ENCODE measurements at places on chromosomes 2 and 18.
A peak's percentile ranks its signal among the peaks of the same experiment; 100 is the strongest.

DNA sequence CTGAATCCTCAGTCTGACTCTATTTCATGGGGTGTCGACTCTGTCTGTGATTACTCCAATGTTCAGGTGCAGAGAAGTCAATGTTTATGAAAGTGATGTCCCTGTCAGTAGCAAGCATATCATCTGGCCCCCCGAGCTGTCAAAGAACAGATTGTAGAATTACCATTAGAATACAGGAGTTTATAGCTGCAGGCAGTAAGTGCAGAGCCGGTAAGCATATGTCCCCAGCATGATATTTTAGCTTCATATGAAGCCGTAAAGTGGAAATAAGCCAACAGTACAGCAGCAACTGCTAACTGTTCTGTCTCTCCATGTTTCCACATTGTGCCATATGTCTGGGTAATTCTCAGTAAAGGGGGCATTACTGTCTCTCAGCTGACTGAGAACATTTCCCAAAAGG lies 541.8 kb downstream of the SOX11 start:
- DNase-seq, result no peak

DNA sequence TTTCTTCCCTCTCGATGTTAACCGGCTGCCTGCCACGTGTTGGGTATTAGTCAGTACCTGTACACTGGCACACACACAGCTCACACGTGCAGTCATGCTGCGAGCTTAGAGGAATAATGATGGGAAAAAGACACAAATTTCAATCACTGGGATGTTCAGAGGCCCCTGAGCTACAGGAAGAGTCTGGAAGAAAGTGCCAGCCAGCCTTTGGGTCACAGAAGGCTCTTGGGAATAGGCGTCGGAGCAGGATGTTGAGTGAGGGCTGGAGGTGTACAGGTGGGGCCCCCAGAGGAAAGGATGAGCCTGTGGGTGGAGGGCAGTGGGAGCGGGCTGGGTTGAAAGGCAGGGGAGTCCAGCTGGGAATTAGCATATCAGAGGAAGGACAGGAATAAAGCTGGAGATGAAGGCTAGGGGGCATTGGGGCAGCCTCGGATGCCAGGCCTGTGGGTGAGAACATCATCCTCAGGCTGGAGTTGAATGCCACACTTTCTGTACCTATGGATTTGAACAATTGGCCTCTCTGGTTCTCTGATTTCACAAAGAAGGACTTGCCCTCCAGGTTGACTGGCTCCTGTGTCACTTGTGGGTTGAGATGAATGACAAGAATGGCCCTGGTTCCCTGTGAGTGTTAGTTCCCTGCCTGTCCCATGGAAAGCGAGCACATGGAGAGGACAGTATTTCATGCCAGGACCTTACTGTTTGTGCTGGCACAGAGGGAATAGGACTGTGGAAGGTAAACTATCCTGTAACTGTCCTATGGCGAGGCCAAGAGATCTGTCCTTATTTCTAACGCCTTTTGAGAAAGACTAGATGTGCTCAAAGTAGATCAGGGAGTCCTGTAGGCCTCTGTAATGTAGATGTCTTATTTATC lies 40.6 kb downstream of the GREB1 start:
- DNase-seq, result no peak

- DNase-seq, result no peak
These were observed 170.9 kb downstream of the CAPN13 start for GRCh38 chr2:30636311-30636710.

DNA sequence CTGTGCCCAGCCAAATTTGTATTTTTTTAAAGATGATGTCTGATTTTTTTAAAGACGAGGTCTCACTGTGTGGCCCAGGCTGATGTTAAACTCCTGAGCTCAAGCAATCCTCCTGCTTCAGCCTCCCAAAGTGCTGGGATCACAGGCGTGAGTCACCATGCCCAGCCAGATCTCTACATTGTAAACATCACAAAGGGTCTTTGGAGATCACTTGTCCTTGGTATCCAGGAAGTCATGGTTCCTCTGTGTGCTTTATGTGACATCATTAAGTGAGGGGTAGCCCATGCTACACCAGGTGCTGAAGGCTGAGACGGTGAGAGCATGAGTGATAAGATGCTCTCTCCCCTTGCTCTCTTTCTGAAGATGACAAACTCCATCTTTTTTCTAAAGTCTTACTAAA lies 7.0 kb upstream of the NUP35 start:
- DNase-seq, result no peak

DNA sequence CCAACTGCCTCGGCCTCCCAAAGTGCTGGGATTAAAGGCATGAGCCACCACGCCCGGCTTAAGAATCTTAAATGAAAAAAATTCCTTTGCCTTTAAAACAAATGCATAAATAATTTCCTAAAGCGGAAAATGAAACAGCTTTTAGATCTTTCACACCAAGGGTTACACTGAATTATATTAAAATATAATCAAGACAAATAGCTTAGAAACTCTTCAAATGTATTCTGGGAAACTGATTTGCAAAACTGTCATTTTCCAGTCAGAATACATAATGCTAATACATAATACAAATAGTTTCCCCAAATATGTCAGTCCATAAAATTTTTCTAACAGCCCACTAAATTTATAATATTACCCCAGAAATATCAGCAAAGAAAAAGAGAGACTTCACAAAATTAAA lies 68.3 kb upstream of the PGAP1 start:
- no peak for DNase-seq

DNA sequence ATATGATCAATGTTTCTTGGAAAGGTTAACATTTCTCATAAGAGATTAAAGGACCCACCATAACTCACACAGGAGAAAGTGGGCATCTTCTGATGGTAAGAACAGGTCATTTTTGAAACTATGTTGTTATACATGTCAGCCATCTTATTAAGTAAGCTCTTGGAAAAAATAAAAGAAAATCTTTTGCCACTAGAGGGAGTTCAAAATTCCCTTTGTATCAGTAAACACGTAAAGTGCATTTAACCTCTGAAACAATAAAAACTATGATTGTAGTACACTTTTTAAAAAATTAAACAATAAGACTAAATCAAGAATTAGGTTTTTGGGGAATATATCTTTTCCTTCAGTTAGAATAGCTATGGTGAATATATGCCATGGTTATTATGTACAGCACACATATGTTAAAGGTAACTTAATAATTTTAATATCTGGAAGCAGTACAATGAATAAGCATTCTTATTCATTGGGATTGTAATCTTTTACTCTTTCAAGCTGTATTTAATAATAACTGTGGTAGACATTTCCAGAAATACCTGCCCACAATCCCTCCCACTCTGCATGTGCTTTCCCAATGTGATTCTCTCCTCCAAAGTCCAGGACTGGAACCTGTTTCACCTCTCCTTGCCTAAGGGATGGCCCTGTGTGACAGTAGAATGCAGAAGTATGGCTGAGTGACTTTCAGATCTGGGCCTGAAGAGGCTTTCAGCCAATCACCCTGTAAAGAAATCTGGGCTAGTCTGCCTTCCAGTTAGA lies 64.2 kb downstream of the RBMS1 start:
- no peak for DNase-seq

GRCh38 chr2:67878743-67879142 lies 184.1 kb downstream of the C1D start:
- no peak for DNase-seq

DNA sequence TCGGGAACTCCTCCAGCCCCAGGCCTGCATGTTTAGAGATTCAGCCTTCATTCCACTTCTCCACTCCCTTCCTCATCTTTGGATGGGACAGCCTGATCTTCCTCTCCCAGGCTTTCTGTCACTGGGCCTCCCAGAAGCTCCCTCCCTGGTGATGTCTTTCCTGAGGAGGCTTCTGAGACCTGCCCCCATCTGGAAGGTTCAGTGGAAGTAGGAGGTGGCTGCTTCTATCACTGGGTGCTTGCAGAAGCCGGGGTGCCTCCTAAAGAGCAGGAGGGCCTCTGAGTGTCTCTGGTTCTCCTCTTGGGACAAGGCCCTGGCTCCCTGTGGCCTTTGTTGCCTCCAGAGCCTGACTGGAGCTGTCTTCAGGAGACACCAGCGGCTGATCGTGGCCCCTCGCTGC lies 108.7 kb downstream of the CELF4 start:
- DNase-seq, result no peak

DNA sequence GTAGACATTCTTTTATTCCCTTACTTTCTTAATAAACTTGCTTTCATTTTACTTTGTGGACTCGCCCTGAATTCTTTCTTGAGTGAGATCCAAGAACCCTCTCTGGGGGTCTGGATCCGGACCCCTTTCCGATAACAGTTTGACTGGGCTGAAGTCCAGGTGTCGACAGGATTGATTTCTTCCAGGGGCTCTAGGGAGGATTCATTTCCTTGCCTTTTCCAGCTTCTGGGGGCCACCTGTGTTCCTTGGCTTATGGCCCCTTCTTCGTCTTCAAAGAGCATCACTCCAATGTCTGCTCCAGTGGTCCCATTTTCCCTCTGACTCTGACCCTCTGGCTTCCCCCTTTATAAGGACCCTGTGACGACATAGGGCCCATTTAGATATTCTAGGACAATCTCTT lies 67.5 kb downstream of the COPS8 start:
- no peak for DNase-seq

DNA sequence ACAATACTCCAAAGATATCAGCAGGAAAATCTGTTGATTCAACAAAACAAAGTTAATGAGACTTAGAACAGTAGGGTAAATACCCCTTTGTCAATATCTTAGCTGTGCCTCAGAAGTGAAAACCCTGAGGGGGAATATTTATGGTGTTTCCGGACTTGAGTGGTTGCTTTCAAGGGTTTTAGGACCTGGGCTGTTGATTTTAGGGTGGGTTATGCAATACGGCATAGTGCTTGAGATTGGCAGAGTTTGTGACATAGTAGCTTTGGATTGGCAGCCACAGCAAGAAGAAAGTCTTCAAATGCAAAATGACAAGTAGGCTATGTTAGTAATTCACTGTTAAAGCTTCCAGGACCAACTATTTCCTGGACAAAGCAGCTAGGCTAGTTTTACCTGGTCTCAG lies 826.3 kb upstream of the CDH2 start:
- no peak for DNase-seq

GRCh38 chr18:70469916-70470315 lies 181.1 kb downstream of the SOCS6 start:
- DNase-seq, result no peak

DNA sequence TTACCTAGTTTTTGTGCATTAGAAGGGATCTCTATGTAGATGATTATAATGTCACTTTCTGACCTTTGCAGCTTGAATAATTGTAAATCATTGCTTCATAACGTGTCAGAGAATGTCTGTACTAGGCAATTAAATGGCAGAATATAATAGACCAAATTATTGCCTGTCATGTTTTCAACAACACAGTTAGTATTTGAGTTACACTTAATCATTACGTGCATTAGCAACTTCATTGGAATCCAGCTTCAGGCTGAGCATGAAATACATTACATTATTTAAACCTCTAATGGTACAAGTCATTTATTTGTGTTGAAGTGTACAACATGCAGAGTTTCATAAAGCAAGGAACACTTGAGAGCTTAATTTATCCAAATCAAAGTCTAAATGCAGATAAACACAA lies 48.0 kb downstream of the ZNF407 start:
- DNase-seq, result no peak

GRCh38 chr2:64865073-64865830 lies 123.9 kb upstream of the SLC1A4 start:
- peak; percentile 54 for DNase-seq

DNA sequence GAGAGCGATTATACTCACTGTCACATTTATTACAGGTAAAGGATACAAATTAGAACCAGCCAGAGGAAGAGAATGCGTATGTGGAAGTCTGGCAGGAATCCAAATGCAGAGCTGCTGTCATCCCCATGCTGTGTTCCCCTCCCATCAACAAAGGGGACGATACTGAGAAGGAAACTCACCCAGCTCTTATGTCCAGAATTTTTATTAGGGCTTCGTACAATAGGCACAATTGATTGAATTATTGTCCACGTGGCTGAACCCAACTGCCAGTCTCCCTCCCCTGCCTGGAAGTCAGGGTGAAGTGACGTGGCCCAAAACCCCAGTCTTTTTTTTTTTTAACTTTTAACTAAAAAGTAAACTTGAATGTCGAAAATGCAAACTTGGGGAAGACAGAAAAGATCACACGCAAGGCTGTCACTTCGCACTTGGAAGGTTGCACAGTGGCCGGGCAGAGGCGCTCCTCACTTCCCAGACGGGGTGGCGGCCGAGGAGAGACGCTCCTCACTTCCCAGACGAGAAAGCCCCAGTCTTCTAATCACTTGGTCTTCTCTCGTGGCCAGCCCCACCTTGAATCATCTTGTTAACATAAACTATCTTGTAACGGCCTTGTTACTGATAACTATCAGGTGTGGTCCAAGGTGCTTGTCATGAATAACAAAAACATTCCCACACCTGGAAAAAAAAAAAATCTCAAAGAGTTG lies 40.0 kb upstream of the ITSN2 start:
- no peak for DNase-seq

- no peak for DNase-seq
These were observed 28.4 kb downstream of the PAX3 start for GRCh38 chr2:222270396-222270795.

- no peak for DNase-seq
These were observed 44.9 kb upstream of the ALK start for GRCh38 chr2:29966266-29966665.

- DNase-seq, result no peak
These were observed 151.2 kb upstream of the MMADHC start for GRCh38 chr2:149738767-149739166.

DNA sequence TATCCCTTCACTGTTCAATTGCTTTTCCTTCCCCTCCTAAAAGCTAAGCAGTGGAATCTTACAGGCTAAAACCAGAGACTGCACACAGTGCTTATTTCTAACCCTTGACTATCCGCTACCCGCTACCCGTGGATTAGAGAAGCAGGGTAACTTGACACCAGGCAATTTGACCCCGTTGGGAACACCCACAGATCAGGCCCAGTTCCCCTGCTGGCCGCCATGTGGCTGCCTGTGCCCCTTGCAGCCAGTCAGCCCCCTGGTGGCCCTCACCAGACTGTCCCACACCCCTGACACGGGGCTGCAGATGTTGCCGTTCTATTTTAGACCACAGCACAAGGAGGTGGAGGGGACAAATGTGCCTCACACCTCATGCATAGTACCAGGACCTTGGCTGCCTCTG lies 74.8 kb downstream of the TXNL1 start:
- DNase-seq, result no peak

GRCh38 chr2:182420669-182421068 lies 6.2 kb downstream of the PDE1A start:
- no peak for DNase-seq

GRCh38 chr2:60710707-60711106 lies 45.4 kb upstream of the PAPOLG start:
- DNase-seq, result no peak

GRCh38 chr2:239274391-239275043 lies 126.3 kb downstream of the HDAC4 start:
- DNase-seq, result no peak

- no peak for DNase-seq
These were observed 15.6 kb downstream of the FZD7 start for GRCh38 chr2:202049092-202049728.

DNA sequence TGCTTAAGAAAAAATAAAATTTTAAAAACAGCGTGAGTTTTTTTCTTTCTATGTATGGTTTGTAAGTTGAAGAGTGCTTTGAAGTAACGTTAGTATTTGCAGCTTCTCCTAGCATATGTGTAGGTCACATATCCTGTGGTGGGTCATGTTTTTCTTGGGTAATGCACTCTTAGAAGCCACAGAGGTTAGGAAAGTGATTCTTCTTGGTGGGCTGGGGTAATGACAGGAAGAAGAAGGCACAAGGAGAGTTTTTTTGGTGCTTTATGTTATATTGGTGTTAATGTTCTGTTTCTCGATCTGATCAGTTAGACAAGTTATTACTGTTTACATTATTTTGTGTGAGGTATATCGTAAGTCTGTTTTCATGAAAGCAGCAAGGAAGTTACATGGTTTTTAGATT lies 109.0 kb downstream of the ICA1L start:
- DNase-seq, result no peak

- no peak for DNase-seq
These were observed 27.7 kb downstream of the METTL8 start for GRCh38 chr2:171406044-171406443.

- DNase-seq, result no peak
These were observed 499.9 kb upstream of the SPHKAP start for GRCh38 chr2:228681426-228681825.
